ENCODE measurements at places on chromosomes 11 and 22.

DNA sequence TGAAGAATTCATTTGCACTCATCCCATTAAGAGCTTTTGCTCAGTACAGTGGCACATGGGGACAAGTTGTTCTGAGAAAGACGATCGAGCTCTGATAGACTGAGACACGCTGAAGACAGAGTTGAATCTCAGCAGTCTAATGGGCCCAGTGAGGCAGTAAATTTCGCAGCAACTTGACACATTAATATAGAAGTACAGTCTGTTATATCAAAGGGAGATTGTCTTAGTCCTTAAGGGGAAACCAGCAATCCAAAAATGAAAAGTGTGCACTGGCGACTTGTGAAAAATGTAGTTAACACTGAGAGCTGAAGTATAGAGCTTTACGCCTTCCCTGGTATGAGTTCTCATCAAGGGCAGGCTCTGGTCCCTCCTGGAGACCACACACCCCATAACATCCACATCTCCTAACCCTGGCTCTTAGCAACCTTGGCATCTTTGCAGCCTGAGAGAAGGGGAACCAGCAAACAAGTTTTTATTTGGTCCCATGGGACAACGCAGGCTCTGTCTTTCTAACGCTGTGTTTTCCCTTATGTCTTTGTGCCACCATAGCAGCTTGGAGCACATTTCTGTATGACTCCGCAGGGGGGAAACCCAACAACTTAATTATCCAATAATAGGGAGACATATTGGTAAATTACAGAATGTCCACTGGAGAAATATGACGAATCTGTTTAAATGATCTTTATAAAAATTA lies 952.5 kb downstream of the OPCML start:
- DNase-seq: peak; percentile 57

DNA sequence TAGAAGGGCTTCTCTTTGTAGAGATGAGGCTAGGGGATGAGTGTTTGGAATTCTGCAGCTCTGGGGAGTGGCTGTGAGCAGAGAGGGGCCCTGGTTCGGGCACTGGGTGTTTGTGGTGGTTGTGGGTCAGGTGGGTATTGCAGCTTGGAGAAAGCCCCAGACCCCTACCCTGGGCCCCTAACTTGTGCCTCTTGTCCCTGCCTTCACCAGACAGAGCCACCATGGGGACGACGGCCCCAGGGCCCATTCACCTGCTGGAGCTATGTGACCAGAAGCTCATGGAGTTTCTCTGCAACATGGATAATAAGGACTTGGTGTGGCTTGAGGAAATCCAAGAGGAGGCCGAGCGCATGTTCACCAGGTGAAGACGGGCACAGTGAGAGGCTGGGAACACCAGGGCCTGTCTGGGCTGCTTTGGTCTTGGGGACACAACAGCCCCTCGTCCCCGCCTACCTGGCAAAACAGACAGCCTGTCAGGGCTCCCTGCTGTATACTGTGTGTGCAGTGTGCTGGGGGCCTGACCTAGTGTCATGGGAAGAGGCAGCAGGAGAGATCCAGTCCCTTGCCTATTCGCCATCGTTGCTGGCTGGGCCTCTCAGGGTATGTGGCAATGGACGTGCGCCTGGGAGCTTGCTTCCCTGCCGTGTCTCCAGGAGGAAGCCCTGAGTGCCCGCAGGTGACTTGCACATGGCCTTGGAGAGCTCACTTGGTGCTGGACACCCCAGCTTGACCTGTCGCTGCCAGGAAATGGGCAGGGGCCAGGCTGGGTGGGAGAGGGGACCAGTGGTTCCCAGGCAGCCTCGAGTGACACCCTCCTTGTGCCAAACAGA lies 4.3 kb downstream of the INCENP start:
- DNase-seq: no peak

GRCh38 chr11:91248199-91248807 lies 976.3 kb upstream of the FAT3 start:
- peak; percentile 75 for DNase-seq

DNA sequence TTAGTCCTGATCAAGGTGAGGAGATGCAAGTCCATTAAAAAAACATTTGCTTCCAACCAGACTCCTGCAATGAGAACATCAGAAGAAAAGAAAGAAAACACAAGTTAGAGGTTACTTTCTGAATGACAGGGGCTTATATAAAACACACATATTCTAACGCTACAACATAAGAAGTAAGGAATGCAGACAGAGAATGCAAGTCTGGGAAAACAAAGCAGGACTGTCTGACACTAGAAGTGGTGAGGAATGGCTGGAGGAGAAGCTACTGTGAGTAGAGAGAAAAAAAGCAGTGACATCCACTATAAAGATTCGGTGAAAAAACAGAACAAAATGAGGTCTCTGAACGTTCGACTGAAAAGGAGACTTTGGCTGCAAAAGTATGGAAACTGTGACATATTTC lies 12.3 kb downstream of the TMEM216 start:
- no peak for DNase-seq
